ENCODE measurements at places on chromosomes 6 and 20.

DNA sequence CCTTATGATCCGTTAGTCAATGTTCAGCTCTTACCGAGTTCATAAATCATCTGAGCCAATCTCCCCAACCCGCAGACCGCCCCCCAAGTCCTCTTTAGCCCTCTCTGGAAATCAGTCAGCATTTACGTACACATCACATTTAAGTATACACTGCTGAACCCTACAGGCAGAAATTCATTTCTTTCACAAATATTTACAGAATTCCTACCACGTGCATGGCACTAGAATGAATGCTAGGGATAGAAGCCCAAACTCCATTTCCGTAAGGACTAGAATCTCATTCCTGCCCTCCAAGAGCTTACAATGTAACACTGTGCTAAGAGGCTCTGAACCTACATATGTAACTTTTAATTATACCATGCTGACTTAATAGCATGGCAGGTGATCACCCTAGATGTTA is 1.8 kb downstream of the OSER1 start:
- no peak for DNase-seq
- no peaks in the 10 kb centered on the region for H3K36me3 ChIP-seq
- H3K27me3 ChIP-seq = no peaks in the 10 kb centered on the region
- H3K4me1 ChIP-seq = peaks cover 55% of the 10 kb centered on the region
- peak overlapping the region; percentile 100 for H3K27ac ChIP-seq
- H3K4me3 ChIP-seq = peak overlapping the region; percentile 97

DNA sequence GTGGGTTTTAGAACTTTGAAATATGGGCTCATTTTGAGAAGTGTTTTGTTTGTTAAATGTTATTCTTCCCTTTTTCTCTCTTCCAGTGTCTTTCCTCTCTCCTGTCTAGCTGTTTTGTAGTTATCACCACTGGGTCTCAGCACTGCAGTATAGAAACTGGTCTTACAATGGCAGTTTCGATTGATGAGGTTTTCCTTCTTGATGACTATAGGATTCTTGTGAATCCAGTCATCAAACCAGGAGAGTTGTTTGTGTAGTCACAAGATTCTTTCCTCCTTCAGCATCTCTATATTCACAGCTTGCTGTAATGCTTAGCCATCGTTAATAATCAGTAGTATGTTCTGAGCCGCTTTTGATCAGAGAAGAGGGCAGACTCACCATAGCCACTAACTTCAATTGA is 172.3 kb downstream of the OGFRL1 start:
- no peak for DNase-seq
- no peaks in the 10 kb centered on the region for H3K27me3 ChIP-seq
- H3K36me3 ChIP-seq = peaks cover 11% of the 10 kb centered on the region
- no peak overlapping the region for H3K27ac ChIP-seq

DNA sequence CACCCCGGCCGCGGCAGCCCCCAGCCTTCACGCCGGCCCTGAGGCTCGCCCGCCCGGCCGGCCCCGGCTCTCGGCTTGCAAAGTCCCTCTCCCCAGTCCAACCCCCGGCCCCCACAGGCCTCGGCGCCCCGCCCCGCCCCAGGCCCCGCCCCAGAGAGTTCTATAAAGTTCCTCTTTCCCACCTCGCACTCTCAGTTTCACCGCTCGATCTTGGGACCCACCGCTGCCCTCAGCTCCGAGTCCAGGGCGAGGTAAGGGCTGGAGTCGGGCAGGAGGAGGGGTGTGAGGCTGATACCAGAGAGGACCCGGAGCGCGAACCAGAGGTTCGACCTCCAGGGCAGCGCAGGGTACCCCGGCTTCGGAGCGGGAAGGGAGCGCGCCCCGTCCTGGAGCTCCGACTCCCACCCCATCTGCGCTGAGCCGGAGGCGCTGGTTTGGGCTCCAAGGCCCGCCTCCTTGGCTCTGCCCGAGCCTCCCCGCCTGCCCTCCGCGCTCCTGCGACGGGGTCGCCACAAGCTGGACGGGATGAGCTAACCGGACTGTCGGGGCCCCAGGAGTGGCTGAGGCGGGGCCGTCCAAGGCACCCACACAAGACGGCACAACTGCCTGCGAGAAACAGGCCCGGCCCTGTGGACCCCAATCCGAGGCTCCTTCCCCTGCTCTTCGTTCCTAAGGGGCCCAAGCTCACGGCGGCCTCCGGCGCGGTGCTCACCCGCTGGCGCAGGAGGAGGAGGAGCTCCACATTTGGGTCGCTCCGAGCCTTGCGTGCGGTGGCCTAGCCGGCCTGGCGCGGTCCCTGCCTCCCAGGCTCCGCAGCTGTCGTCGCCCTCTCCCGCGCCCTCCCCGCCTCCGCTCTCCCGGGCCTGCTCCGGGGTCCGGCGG is at the start of gene IRF4:
TSS of gene IRF4 (plus strand) at position 194 of the 882 bp plus-strand sequence. CDS start 1,401 bp downstream, outside the sequence.
- H3K4me1 ChIP-seq = peaks cover 11% of the 10 kb centered on the region
- peaks cover 95% of the 10 kb centered on the region for H3K27me3 ChIP-seq
- peaks cover 3% of the 10 kb centered on the region for H3K36me3 ChIP-seq
- H3K4me3 ChIP-seq = peak within 1 kb of the TSS; percentile 65
- H3K27ac ChIP-seq = no peak within 1 kb of the TSS

GRCh38 chr6:160029525-160029924 is 60.6 kb downstream of the IGF2R start:
- peaks cover 13% of the 10 kb centered on the region for H3K4me1 ChIP-seq
- no peak for DNase-seq
- H3K36me3 ChIP-seq = peaks cover 17% of the 10 kb centered on the region
- peak overlapping the region; percentile 98 for H3K27ac ChIP-seq

GRCh38 chr6:5034328-5034727 is 30.5 kb upstream of the RPP40 start:
- no peaks in the 10 kb centered on the region for H3K27me3 ChIP-seq
- peaks cover 33% of the 10 kb centered on the region for H3K4me1 ChIP-seq
- no peaks in the 10 kb centered on the region for H3K36me3 ChIP-seq
- no peak overlapping the region for H3K27ac ChIP-seq
- no peak for DNase-seq

- no peaks in the 10 kb centered on the region for H3K27me3 ChIP-seq
- DNase-seq = no peak
- H3K4me3 ChIP-seq = no peak overlapping the region
- no peaks in the 10 kb centered on the region for H3K36me3 ChIP-seq
These were observed 86.3 kb upstream of the PREP start for GRCh38 chr6:105489216-105489530.
